Psoas muscle (tissue), 8 donors: ENCODE measurements at places on chromosomes 6 and 20.

DNA sequence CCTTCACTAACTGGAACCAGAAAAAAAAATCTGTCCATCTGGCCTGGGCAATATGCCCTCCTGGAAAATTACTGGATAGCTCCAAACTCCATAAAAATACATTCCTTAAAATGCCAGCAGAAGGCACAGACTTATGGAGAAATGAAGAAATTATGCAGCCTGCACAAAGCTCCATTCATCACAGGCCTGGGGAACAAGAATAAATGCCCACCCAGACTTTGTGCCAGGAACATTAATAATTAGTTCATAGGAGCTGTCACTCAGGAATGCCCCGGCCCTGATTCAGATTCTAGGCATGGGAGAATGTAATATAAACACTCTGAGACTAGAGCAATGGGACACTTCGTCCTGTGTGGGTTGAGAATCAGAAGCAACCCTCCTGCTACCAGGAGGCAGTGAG lies 199.3 kb downstream of the OTOR start:
- no peak for DNase-seq

DNA sequence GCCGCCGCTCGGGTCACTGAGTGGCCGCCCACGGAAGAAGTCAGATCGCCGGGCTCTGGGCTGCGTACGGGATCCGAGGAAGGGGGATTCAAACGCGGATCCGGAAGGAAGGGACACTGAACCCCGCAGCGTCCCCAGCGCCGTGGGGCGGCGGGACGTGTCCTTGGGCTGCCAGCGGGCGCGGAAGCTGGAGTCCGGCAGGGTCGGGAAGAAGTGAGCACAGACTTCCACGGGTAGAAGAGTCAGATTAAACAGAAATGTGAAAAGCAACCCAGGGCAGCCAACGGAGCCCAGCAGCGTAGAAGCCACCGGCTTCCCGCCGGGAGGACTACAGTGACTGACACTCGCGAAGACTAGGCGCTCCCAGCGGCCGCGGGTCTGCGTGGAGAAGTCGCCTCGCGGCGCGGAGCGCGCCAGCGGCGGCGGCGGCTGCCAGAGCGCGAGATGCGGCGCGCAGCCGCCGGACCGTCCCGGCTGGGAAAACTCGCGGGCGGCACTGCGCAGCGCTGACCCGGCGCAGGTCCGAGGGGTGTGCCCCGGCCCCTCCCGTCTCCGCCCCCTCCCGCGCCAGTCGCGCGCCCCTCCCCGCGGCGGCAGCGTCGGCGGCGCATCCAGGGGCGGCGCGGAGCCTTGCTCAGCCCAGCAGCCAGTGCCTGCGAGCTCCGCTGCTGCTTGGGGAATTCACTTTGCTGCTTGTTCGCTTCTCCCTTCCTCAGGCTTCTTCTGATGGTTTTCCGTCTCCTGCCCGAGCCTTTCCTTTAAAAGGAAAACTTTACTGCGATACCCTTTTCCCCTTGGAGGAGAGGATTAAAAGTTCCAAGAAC lies at the start of gene SAMD5:
SAMD5 (plus strand) TSS at position 649 of the 824 bp plus-strand sequence. CDS start 239 bp downstream, outside the sequence.
- DNase-seq: peak; percentile 69

GRCh38 chr20:22584522-22584921 lies at the start of gene FOXA2:
Gene FOXA2, minus strand, starts transcription at chr20:22584572. Its CDS starts 294 bp downstream, at chr20:22584278.
- DNase-seq: no peak

- DNase-seq: no peak
Measured at GRCh38 chr6:158684745-158685324, 35.0 kb downstream of the SYTL3 start.

- no peak for DNase-seq
Measured at GRCh38 chr20:64210656-64211369, 44.7 kb upstream of the PCMTD2 start.

- DNase-seq: no peak
Measured at GRCh38 chr6:112231594-112232060, 22.7 kb downstream of the LAMA4 start.

DNA sequence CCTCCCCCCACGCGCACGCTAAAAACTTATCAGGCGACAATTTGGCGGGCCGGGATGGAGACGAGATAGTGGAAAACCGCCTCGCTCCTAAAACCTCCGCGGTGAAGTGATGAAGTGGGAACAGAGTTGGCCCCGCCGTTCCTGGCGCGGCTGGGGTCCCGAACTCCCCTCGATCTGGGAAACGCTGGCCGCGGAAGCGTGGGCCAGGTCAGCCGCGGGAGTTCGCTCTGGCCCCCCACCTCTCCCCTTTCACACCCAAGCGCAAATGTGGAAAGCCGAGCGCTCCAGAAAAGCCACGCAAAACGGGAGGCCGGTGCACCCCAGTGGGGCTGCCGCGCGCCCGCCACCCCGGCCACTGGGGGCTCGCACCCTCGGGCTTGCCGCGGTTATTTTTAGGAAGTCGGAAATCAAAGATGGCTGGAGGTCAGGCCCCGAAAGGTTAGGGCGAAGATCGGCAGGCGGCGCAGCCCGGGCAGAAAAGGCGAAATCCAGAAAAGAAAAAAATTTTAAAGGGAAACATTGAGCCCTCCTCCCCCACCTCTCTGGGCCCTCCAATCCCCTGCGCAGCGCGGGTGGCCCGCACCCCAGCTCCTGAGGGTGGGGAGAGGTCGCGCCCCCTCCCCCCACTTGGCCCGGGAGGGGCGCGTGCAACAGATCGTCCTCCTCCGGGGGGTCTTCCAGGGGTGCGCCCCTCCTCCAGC lies 1.0 kb downstream of the SALL4 start:
- DNase-seq: no peak

- DNase-seq: no peak
Measured at GRCh38 chr6:139068846-139069245, 40.3 kb downstream of the ABRACL start.

DNA sequence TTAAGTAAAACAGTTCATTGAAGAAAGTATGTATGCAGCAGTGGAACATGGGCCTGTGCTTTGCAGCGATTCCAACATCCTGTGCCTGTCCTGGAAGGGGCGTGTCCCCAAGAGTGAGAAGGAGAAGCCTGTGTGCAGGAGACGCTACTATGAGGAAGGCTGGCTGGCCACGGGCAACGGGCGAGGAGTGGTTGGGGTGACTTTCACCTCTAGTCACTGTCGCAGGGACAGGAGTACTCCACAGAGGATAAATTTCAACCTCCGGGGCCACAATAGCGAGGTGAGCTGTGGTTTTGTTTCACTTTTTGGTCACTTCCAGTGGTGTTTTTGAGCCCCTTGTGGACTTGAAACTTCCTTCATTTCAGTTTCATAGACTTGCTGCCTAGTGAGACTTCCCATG lies 1.7 kb downstream of the TULP4 start:
- DNase-seq: no peak

GRCh38 chr6:67802771-67803170 lies 832.3 kb upstream of the ADGRB3 start:
- DNase-seq: no peak

GRCh38 chr6:114398481-114398880 lies 55.7 kb upstream of the HS3ST5 start:
- no peak for DNase-seq

- DNase-seq: no peak
Measured at GRCh38 chr6:100084991-100085364, 91.0 kb upstream of the MCHR2 start.

DNA sequence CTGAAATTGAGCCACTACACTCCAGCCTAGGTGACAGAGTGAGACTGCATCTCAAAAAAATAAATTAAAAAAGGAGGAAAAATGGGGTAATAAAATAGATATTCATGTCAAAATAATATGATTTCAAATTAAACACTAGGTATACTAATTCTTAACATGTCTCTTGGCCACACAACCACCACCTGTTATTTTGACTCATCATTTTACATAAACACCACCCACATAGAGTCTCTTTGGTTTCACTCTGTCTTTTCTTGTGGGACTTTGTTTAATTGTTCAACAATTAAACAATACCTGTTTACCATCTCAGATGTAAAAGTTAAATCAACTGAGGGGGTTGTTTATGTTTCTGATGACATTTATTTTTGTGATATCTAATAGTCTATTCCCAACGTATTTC lies 476.8 kb upstream of the ADGRB3 start:
- DNase-seq: no peak

GRCh38 chr6:112225691-112226090 lies 28.7 kb downstream of the LAMA4 start:
- DNase-seq: no peak

DNA sequence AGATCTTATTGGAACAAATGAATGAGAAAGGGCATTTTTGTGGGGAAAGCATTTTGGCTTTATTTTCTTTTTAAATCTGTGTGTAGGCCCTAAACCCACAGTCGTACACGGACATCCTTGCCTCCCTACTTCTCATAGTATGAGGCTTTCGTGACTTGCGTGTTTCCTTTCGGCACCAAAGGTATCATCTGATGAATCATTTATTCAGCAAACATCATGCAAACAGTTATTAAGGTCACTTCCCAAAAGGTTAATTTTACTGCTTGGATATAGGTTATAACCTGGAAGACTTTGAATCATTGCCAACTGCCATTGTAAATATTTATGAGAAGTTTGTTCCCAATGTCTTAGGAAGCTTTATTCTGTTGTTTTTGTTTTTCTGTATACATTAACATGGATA lies 15.1 kb upstream of the SLC22A2 start:
- DNase-seq: no peak

DNA sequence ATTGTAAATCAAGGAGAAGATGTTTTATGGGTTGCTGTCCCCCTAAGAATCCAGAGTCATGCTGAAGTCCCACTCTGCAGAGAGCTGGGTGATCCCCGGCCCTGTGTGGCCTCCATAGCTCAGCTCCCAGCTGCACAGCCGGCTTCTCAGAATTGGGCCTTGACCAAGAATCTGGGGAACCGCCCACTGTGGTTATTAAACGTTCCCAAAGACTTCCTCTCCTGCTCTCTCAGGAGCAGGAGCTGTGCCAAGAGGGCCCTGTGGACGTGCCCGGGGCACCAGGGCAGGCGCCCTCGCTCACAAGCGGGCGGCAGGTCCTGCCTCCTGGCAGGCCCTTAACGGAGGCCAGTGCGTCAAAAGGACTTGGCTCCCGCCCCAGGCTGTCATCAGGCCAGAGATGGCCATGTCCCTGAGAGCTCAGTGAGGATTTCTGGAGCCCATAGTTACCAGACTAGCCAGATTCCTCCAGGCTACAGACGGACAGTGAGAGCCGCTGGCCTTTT lies 30.4 kb downstream of the ZC3H12D start:
- DNase-seq: peak; percentile 97

DNA sequence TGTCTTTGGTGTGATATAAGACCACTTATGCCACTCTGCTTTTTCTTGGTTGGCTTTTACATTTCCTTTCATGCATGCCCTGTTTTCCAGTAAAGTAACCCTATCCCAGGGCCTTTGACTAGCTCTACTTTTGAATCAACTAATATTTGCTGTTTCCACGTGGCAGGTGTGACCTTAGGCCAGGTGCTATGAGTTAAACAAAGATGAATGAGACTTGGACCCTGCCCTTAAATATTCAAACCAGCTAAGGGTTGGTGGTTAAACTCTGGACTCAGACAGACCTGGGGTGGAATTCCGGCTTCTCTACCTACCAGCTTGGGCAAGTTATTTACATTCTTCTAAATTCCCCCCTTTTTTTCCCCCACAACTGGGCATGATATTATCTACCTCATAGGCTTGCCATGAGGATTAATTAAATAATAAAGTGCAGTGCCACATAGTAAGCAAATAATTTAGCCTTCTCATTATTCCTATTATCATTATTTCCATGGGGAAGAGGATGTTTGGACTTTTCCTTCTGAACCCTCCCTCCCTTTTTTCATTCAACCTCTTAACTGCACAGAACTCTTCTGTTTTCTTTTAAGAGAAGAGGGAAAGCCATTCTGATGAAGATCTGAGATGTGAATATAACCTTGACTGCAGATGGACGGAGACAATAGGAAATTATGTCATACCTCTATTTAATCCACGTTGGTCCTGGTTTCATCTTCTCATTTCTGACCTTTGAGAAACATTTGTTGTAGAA lies 143.6 kb upstream of the TNFAIP3 start:
- DNase-seq: no peak

DNA sequence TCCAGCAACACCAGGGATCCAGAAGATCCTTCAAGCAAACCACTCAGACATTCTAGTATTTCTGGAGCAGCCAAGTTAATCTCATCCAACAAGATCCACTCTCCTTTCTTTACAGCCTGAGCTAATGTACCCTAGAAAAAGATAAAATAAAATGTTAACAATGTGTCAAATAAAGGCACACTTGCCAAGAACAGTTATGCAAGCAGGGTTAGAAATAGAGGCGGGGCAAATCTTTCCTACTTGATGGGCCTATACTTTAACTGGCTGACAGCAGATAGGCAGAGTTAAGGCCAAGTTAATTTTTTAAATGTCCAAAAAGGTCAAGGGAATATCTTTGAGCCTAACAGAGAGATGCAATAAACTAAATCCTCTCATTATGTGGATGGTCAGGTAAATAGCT lies 60.8 kb downstream of the MDN1 start:
- DNase-seq: no peak

- DNase-seq: no peak
Measured at GRCh38 chr6:12222405-12223366, 67.5 kb upstream of the EDN1 start.

DNA sequence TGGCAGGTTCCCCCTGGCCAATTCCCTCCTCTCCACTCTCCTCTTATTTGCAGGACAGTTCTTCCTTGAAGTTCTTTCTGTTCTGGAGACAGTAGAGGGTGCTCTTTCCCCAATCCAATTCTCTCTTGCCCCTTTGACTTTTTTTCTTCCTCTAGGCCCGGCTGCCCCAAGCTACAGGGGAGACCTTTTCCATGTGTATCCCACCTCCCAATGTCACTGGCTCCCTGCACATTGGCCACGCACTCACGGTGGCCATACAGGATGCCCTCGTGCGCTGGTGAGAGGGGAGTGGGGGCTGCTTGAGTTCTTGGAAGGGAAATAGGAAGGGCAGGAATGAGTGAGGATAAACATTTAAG lies 1.5 kb downstream of the VARS2 start:
- no peak for DNase-seq

- no peak for DNase-seq
Measured at GRCh38 chr20:12315652-12316051, 398.0 kb downstream of the BTBD3 start.

GRCh38 chr6:1363729-1364572 lies 25.4 kb upstream of the FOXF2 start:
- DNase-seq: peak; percentile 48

- no peak for DNase-seq
Measured at GRCh38 chr6:137880746-137881521, 13.9 kb downstream of the TNFAIP3 start.

- no peak for DNase-seq
Measured at GRCh38 chr6:7587631-7588100, 2.3 kb upstream of the SNRNP48 start.

- DNase-seq: no peak
Measured at GRCh38 chr20:63206878-63207277, 9.1 kb downstream of the YTHDF1 start.
